ENCODE measurements at places on chromosomes 12 and 14. TPM values are rescaled to one million over a fixed set of nuclear protein-coding genes. Genes with fewer than 3 reads are reported as not detected.

TAC3 gene
- total RNA-seq: not detected

- DNase-seq: no peak
Measured at GRCh38 chr14:61478971-61479473, 157.6 kb downstream of the PRKCH start.

RERGL gene
- total RNA-seq: not detected

P2RX2 gene
- total RNA-seq: not detected

SINHCAF gene
- 41.1 TPM for total RNA-seq

YBX3 gene
- 334 TPM for total RNA-seq

- DNase-seq: no peak
Measured at GRCh38 chr12:109166371-109166770, 50.0 kb downstream of the ACACB start.

TSHR gene
- not detected for total RNA-seq

AHNAK2 gene
- total RNA-seq: 183 TPM

RD3L gene
- total RNA-seq: not detected

GRCh38 chr12:3000548-3001275 lies 41.5 kb downstream of the TEAD4 start:
- no peak for DNase-seq

DNA sequence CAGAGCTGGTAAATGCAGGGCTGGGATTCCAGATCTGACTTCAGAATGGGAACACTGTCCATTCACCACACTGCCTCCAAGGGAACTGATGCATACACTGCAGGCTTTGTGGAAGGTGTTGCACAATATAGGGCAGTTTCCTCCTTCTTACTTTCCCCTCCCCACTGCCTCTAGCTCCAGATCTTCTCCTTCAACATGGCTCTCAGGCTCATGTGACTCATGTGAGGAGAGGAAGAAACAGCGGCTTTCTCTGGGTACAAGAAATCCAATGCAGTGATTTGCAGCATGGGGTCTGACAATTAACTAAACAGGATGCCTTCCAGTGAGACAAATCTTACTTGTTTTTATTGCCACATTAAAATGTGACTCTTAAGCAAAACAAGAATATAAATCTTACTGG lies 447.6 kb upstream of the CCDC196 start:
- DNase-seq: no peak

CLEC7A gene
- not detected for total RNA-seq

LRRC9 gene
- not detected for total RNA-seq

GRCh38 chr14:102532204-102532658 lies 22.7 kb upstream of the ANKRD9 start:
- DNase-seq: no peak

GPD1 gene
- 0.43 TPM for total RNA-seq

All from osteocyte (in vitro differentiated cells).